Keratinocyte (primary cell): ENCODE measurements at places on chromosomes 11 and 22.

GRCh38 chr22:30649430-30650007 lies 13.9 kb downstream of the SLC35E4 start:
- DNase-seq, result no peak
- no peaks in the 10 kb centered on the region for H3K27me3 ChIP-seq
- H3K27ac ChIP-seq, result peak overlapping the region; percentile 23
- peaks cover 9% of the 10 kb centered on the region for H3K4me1 ChIP-seq
- H3K4me3 ChIP-seq, result no peak overlapping the region

DNA sequence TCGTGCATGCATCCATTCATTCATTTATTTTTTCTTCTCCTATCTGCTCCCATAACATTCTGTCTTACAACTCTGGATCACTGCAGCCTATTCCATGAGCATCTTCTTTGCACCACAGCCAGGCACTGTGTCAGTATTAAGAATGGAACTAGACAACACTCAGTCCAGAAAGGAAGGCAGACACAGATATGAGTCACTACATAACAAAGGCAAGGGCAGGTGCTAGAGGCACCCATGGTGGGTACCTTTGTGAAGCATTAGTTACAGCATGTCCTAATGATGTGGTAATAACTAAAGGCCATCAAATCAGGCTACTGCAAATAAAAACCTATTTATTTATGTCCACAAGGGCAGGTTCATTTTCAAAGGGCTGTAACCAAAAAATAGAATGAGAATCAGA lies 28.1 kb downstream of the TENM4 start:
- no peak overlapping the region for H3K4me3 ChIP-seq
- peak overlapping the region; percentile 62 for H3K27ac ChIP-seq
- no peaks in the 10 kb centered on the region for H3K36me3 ChIP-seq
- no peak for DNase-seq
- peaks cover 52% of the 10 kb centered on the region for H3K4me1 ChIP-seq

DNA sequence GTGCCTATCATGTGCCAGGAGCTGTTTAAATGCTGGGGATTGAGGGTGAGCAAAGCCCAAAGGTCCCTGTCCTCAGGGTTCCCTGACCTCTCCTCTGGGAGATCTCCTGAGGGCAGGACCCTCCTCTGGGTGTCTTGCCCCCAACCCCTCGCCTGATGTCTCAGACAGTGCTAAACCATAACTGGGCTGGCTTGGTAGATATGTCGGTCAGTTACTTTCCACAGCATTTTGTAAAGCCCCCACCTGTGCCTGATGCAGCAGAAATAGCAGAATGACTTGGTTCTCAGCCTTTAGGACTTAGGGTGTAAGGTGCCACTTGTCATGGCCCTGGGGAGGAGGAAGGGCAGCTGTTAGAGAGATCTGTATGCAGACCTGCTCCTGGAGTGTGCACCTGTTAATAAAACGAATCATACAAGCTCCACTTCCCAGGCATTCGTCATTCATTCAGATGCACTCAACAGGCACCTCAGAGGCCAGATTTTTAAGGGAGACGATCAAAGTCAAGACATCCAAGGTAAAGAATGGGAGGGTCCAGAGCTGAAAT lies 88.1 kb downstream of the TP53I11 start:
- no peak for DNase-seq
- H3K36me3 ChIP-seq, result no peaks in the 10 kb centered on the region
- H3K27me3 ChIP-seq, result peaks cover 88% of the 10 kb centered on the region
- no peak overlapping the region for H3K27ac ChIP-seq

- H3K27ac ChIP-seq, result no peak overlapping the region
- H3K27me3 ChIP-seq, result peaks cover 3% of the 10 kb centered on the region
- no peaks in the 10 kb centered on the region for H3K36me3 ChIP-seq
- no peak for DNase-seq
- H3K4me3 ChIP-seq, result no peak overlapping the region
Measured at GRCh38 chr22:42760806-42761565, 40.3 kb upstream of the A4GALT start.

- DNase-seq, result no peak
- H3K4me1 ChIP-seq, result peaks cover 32% of the 10 kb centered on the region
- H3K27me3 ChIP-seq, result no peaks in the 10 kb centered on the region
- H3K4me3 ChIP-seq, result peak overlapping the region; percentile 13
- peak overlapping the region; percentile 61 for H3K27ac ChIP-seq
- H3K36me3 ChIP-seq, result no peaks in the 10 kb centered on the region
Measured at GRCh38 chr11:1844221-1845094, 5.7 kb downstream of the TNNI2 start.

DNA sequence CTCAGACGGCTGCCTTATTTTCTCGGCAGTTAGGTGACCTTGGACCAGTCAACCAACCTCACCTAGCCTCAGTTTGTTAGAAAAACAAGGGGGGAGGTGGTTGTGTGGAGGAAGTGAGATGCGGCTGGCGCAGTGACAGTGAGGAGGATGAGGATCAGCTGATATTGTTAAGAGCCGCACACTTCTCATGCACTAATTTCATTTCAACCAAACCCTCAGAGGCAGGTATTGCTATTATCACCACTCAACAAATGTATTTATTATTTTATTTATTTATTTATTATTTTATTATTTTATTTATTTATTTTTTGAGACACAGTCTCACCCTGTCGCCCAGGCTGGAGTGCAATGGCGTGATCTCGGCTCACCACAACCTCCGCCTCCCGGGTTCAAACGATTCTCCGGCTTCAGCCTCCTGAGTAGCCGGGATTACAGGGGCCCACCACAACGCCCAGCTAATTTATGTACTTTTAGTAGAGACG lies 2.1 kb downstream of the LGALS1 start:
- no peaks in the 10 kb centered on the region for H3K27me3 ChIP-seq
- H3K27ac ChIP-seq, result peak overlapping the region; percentile 43
- H3K36me3 ChIP-seq, result peaks cover 4% of the 10 kb centered on the region
- H3K4me3 ChIP-seq, result peak overlapping the region; percentile 90

- DNase-seq, result no peak
- H3K4me1 ChIP-seq, result peaks cover 8% of the 10 kb centered on the region
- no peak overlapping the region for H3K4me3 ChIP-seq
- no peak overlapping the region for H3K27ac ChIP-seq
- peaks cover 15% of the 10 kb centered on the region for H3K36me3 ChIP-seq
Measured at GRCh38 chr11:46362156-46363030, 15.1 kb downstream of the DGKZ start.

GRCh38 chr11:126025822-126026221 lies 36.8 kb downstream of the CDON start:
- no peak overlapping the region for H3K4me3 ChIP-seq
- H3K36me3 ChIP-seq, result no peaks in the 10 kb centered on the region
- H3K27ac ChIP-seq, result no peak overlapping the region
- H3K4me1 ChIP-seq, result no peaks in the 10 kb centered on the region
- no peak for DNase-seq

- peaks cover 31% of the 10 kb centered on the region for H3K36me3 ChIP-seq
- no peak overlapping the region for H3K27ac ChIP-seq
- H3K4me1 ChIP-seq, result peaks cover 27% of the 10 kb centered on the region
- DNase-seq, result no peak
- no peak overlapping the region for H3K4me3 ChIP-seq
Measured at GRCh38 chr11:93735627-93736026, 5.7 kb downstream of the TAF1D start.

GRCh38 chr11:115941481-115941993 lies 437.3 kb upstream of the CADM1 start:
- H3K36me3 ChIP-seq, result no peaks in the 10 kb centered on the region
- DNase-seq, result peak; percentile 26
- peaks cover 3% of the 10 kb centered on the region for H3K4me1 ChIP-seq
- no peak overlapping the region for H3K4me3 ChIP-seq

DNA sequence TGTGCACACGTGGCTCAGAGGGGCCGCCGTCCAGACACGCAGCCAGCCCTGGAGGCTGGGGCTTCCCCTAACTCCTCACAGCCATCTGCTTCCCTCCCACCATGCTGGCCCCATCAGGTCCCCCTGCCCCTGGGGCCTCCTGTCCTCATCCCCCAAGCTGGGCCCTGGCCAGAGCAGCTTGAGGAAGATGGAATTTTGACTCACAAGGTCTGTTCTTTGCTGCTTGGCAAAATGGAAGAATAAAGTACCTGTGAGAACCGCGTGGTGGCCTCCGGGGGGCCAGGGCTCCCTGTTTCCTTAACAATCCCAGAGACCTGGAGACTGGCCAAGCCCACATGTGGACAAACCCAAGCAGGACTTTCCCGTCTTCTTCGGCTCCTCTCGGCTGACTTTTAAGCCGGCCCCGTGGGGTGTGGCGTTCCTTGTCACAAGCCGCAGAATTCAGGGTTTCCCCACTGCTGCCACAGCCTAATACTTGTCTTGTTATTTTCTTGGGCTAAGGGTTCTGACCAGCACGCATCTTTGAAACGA lies 872.8 kb downstream of the BRD1 start:
- no peak overlapping the region for H3K27ac ChIP-seq
- H3K4me1 ChIP-seq, result no peaks in the 10 kb centered on the region
- DNase-seq, result no peak
- no peak overlapping the region for H3K4me3 ChIP-seq
- H3K27me3 ChIP-seq, result no peaks in the 10 kb centered on the region
- no peaks in the 10 kb centered on the region for H3K36me3 ChIP-seq

- DNase-seq, result no peak
- H3K4me3 ChIP-seq, result no peak overlapping the region
- no peak overlapping the region for H3K27ac ChIP-seq
Measured at GRCh38 chr22:23698094-23698493, 7.3 kb downstream of the RGL4 start.

GRCh38 chr11:128908391-128909246 lies 17.5 kb downstream of the KCNJ5 start:
- H3K36me3 ChIP-seq, result no peaks in the 10 kb centered on the region
- no peak for DNase-seq
- no peaks in the 10 kb centered on the region for H3K27me3 ChIP-seq
- H3K27ac ChIP-seq, result peak overlapping the region; percentile 77
- peaks cover 47% of the 10 kb centered on the region for H3K4me1 ChIP-seq

DNA sequence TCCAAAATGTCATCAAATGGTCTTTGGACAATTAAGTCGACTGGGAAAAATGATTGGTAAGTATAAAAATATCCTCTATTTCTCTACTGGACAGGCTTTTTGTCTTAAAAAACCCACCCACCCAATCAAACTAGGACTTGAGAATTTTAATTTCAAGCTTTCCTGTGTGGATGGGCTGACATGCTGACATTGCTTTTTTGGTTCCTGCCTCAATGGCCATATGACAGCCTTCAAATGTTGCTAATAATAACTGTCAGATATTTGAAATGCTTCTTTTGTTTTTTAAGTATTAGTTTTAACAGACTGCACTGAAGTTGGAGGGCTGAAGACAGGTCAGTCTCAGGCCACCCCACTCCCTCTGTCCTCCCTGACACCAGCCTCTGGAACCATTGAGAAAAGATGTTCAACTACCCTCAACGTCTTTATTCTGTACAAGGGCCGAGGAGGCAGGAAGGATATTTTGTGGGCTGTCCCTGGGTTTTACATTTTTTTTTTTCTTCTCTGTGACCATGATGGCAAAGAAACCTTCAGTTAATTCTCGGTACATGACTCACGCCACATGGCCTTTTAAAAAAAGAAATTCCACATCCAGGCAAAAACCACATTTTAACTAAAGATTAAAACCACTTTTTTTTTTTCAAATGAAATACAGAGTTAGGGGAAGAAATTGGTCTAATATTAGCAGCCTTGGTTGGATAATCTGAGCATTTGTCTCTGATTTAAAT lies 130.4 kb downstream of the SLC1A2 start:
- H3K4me3 ChIP-seq, result no peak overlapping the region
- H3K36me3 ChIP-seq, result no peaks in the 10 kb centered on the region
- no peaks in the 10 kb centered on the region for H3K27me3 ChIP-seq
- peaks cover 13% of the 10 kb centered on the region for H3K4me1 ChIP-seq
- DNase-seq, result no peak
- no peak overlapping the region for H3K27ac ChIP-seq

DNA sequence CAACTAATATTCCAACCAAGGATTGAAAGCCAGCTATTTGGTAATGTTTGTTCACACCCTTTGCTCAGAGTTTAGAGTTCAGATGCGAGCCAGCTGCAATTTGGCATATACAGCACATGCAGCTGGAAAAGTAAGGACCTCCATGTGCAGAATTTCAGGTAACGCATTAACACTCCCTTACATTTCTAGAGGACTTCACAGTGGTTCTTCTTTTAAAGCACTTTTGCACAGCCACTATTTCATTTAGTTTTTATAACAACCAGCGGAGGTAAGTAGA lies 3.4 kb downstream of the POU2AF3 start:
- DNase-seq, result no peak

DNA sequence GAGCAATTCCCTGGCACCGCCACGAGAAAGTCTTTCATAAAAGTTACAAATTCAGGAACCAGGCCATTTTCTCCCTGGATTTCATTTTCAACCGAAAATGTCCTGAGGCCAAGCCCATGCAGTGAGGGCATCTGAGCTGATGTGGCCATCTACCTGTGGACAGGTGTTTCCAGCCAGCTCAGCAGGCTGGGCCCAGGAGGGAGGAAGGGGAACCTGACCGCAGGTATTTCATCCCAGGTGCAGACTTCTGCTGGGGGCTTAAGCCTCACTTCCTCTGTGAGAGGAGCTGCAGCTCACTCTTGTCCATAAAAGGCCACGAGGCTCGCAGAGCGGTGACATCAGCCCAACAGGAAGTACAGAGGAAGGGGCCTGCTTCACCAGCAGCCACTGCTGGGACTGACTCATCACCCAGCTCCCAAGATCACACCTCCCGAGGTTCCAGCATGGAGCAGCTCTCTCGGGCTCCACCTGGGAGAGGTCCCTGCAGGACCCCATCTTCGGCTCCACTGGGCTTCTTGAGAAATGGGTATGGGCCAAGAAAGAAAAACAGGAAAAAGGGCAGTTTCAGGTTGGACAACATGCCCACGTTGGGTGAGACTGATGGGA lies 56.4 kb downstream of the MYH9 start:
- H3K27ac ChIP-seq, result peak overlapping the region; percentile 96
- no peak overlapping the region for H3K4me3 ChIP-seq
- H3K4me1 ChIP-seq, result peaks cover 100% of the 10 kb centered on the region

DNA sequence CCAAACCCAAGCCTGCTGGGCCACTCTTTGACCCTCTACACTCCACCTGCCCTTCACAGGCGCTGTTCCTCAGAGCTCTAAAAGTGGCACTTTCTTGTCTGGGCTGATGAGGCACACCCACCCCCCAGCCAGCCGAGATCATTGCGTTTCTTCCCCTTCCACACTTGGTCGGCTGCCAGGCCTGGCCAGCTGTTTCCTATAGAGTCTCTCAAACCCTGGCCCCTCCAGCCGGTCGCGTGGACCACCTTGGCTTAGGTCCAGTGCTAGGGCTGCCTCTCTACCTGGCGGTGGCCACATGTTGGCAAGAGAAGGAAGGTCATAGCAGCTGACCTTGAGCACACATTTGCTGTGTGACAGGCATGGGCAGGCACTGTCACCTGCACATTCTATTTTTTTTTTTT lies 60.6 kb downstream of the PPP6R2 start:
- H3K27me3 ChIP-seq, result no peaks in the 10 kb centered on the region
- no peak for DNase-seq
- no peaks in the 10 kb centered on the region for H3K4me1 ChIP-seq
- no peak overlapping the region for H3K4me3 ChIP-seq

- no peak for DNase-seq
- no peaks in the 10 kb centered on the region for H3K36me3 ChIP-seq
- H3K4me1 ChIP-seq, result peaks cover 15% of the 10 kb centered on the region
- H3K4me3 ChIP-seq, result no peak overlapping the region
- H3K27me3 ChIP-seq, result no peaks in the 10 kb centered on the region
Measured at GRCh38 chr22:33381531-33382406, 323.6 kb upstream of the SYN3 start.
